NCI-H146 (cell line): ENCODE measurements at places on chromosomes 2 and 18.

DNA sequence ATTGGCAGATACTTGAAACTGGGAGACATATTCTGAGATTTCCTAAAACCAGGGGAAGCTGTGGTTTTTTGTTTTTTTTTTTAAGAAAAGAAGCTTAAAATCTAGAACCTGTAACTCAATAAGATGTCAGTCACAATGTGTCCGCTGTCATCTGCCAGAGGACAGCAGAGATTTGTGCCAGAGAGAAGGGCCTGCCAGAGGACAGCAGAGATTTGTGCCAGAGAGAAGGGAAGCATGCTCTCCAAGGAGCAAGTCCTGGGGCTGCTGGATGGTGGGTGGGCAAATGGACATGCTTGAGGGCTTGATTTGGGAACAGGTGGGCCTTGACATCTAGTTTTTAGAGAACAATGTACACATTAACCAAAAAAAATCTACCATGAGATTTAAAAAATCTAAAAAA, 77.9 kb downstream of the CCDC93 start:
- no peak for DNase-seq

DNA sequence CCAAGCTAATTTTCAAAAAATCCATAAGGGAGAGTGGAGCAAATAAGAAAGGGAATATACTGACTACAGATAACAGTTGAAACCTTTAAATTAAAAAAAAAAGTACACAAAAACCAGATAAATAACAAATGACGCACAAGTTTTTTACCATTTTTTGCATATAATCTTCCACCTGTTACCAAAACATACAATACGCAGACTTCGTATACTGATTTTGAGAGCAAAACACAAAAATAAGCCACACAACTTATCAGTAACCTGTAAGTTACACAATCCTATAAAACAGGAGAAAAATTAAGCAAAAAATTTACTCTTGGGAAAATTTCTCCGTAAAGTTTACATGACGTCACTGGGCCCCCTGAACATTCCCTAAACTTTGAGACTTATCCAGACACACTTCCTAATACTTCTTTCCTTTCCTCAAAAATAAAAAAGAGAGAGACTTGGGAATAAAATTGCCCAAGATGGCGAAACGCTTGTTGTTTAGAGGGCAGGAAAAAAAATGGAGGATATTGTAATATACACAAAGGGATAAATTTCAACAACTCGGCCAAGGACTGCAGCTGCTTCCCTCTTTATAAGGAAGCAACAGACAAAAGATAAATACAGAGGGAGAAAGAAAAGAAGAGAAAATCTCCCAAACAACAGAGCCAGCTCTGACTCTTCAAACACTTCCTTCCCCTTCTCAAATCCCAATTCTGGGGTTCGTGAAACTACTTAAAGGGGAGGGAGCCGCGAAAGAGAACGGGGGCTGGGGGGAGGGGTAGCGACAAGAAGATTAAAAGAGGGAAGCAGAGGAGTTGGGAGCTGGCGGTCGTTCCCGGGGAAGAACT, 1.6 kb downstream of the BAZ2B start:
- DNase-seq: peak; percentile 71

DNA sequence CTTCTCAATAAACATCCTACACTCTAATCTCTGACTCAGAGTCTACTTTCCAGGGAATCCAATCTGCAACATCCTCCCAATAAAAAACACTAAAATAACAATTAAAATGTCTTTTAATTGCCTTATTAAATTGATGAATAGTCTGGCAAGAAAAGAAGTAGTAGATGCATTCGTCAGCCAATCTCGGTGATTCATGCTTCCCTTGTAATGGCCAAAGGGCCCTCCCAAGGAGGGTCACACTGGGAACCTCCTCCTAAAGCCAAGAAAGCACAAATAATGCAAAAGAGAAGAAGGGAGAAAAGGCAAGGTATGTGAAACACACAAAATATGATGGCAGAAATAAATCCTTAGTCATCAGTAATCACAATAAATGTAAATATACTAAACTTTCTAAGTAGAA, 16.8 kb downstream of the ST8SIA5 start:
- DNase-seq: no peak

DNA sequence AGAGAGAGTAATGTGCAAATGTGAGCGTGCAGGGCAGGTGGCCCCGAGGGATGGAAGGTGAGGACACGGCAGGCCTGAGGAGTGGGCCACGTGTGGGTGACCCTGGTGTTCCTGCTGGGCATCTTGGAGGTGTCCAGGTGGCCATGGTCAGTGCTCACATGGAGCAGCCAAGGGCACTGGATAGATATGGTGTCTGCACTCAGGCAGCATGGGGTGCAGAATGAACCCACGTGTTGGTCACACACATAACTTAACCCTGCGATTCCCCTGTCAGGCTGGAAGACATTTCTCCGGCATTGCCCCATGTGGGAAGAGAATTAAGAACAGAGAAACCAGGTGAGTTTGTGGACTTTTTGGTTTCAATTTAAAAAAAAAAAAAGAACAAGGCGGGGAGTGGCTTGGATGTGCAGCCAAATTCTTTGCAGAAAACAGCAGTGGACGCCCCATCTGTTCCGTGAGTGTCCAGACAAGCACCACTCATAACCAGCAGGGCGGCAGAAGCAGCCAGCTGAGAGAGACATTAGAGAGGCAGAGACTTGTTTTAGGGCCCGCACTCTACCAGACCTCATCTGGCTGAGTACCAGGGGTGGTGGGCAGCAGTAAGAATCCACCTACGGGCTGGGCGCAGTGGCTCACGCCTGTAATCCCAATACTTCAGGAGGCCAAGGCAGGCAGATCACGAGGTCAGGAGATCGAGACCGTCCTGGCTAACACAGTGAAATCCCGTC, 249.8 kb downstream of the ACKR3 start:
- DNase-seq: no peak

DNA sequence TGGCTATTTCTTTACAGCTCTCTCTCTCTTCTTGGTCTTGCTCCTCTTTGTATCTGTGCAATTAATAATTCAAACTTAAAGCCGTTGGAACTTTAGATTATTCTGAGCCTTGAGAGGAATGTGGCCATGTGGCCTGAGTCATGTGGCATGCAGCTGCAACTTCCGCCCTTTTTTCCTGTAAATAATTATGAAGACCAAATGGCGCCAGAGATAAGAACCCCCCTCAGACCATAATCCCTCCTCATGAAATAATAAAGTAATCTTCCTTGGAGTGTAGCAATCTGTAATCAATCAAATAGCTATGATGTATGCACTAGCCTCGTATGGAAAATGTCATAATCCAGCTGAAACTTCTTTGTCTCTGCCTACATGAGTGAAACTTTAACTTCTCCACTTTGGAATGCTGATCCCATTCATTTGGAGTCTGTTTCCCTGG, 13.5 kb upstream of the TWSG1 start:
- DNase-seq: no peak
